Activated CD4-positive, alpha-beta T cell treated with anti-CD3 and anti-CD28 coated beads, Interleukin-2, amount 50 U/mL, for 48 hours (primary cell): ENCODE measurements at places on chromosomes 12 and 14.

- no peak for DNase-seq
These were observed 15.2 kb downstream of the GOLGA3 start for GRCh38 chr12:132813443-132813842.

- no peak for DNase-seq
These were observed 115.0 kb downstream of the TPH2 start for GRCh38 chr12:72053604-72054003.

- no peak for DNase-seq
These were observed 41.3 kb upstream of the SYCP3 start for GRCh38 chr12:101780599-101780998.

GRCh38 chr12:51323966-51324895 lies at the start of gene BIN2:
Gene BIN2 (minus strand): TSS chr12:51324174. CDS start chr12:51324102, 72 bp downstream.
- peak; percentile 73 for DNase-seq

GRCh38 chr12:62792236-62792870 lies 142.6 kb downstream of the PPM1H start:
- no peak for DNase-seq

GRCh38 chr14:85545738-85546137 lies 15.8 kb downstream of the FLRT2 start:
- DNase-seq = no peak

GRCh38 chr14:70881549-70882177 lies 25.6 kb upstream of the PCNX1 start:
- no peak for DNase-seq

DNA sequence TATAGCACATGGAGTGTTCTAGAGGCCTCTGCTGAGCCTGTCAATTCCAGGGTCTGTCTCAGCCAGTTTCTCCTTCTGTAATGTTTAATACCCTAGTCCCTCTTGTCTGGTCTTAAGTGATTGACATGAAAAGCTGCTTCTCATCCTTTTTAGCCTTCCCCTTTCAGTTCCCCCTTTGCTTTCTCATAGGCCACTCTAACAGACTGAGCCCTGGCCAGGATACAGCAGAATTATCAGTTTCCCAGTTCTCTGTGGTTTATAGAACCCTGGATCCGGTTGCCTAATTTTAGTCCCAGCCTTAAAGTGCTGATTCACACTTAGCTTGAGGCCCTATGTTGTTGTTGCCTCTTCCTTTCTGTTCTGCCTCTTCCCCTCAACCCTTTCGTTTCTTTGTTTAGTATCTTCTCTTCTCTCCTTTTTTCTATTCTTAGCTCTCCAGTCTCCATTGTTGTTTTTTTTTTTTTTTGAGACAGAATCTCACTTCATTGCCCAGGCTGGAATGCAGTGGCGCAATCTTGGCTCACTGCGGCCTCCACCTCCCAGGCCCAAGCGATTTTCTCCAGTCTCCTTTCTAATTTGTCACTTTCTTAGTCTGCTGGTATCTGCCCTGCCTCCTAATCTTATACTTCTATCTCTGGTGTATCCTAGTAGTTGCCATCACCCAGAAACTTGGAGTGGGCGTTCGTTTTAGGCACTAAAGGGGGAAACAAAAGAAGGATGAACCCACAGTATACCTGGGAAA lies 2.9 kb upstream of the BIN2 start:
- DNase-seq = no peak

DNA sequence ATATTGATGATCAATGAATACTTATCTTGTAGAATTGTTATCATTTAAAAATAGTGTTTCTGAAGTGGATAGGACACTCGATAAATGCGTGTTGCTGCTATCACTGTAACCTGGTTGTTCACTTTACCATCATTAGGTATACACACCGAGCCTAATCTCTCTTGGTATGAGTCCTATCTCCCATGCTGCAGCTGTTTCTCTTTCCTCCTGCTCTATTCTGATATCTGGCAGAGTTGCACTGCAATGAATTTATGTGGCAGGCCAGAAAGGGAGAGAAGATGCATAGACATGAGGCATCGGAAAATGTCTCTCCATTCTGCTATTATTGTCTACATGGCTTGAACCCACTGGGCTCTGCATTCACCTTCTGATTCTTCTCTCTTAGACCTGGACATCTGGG lies 26.7 kb downstream of the KCNK10 start:
- no peak for DNase-seq

GRCh38 chr12:124652661-124653060 lies 85.2 kb upstream of the NCOR2 start:
- no peak for DNase-seq

DNA sequence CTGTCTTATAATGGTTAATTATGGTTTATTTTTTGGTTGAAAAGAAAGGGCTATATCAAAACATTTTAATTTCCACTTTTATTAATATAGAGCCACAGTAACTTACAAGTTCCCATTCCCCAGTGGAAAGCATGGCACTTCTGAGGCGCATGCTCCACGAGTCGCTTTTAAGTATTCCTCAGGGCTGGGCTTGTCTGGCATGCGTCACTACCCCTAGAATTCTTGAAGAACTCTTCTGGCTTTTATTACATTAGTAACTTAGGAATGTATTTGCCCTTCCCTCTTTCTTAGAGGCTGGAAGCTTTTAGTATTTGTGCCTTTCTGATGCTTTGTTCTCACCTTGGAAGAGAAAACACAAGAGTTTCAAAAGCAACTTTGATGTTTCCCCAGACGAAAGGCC lies 81.1 kb downstream of the ESR2 start:
- no peak for DNase-seq
